ENCODE measurements at places on chromosomes 2 and 18.

DNA sequence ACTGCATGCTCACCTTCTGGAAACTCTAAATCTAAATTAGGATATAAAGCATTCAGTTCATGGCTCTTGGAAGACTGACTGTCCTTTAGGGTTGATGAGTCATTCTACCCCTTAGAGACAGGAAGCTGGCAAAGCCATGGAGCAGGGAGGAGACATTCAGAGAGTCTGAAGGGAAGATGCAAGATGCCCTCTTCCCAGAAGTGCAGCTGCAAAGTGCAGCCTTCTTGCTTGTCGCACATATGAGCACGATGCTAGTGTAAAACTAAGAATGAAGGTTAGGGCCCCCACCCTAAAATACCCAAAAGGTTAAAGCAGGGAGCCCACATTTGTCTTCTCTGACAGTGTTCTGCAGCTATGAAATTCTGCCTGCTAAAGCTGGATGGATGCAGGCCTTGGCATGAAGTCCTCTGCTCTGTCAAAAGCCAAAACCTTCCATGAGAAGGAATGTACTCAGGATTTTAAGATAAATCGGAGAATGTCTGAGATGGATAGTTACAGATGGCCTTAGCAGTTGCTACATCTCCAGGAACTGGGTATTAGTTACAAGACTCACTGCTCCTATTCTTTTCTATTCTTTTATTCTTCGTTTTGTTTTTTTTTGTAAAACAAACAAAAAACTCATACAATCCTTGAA is 89.7 kb downstream of the POLE4 start:
- no peak for DNase-seq

DNA sequence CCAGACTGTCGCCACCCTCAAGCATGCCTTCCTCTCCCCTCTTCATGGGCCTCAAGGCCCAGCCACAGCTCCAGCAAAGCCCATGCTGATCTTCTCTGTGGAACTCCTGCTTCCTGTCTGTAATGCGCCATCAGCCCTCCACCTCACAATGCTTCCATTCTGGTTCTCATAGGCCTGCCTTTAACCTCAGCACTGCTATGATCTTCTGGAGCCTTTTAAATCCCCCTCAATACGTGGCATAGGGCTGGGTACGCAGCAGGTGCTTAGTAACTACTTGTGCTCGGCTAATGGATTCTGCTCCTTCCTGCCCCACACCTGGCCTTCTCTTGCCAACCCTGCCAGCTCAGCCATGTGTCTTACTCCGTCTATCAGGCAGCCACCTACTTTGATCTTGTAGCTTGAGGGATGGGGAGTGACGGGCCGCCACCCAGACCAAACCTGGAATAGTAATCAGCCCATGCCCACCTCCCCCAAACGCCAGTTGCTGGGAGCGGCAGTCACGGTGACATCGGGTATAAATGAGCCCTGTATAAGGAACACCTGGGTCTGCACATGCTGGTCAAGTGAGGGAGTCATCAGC is 106.7 kb upstream of the MCFD2 start:
- DNase-seq = no peak

GRCh38 chr2:7024261-7024660 is 107.0 kb downstream of the RNF144A start:
- DNase-seq = no peak

- DNase-seq = no peak
These were observed 18.1 kb downstream of the EPAS1 start for GRCh38 chr2:46315103-46315890.

- no peak for DNase-seq
These were observed 105.0 kb downstream of the PXDN start for GRCh38 chr2:1639086-1639858.

- no peak for DNase-seq
These were observed 156.5 kb downstream of the NAPG start for GRCh38 chr18:10682368-10682714.

DNA sequence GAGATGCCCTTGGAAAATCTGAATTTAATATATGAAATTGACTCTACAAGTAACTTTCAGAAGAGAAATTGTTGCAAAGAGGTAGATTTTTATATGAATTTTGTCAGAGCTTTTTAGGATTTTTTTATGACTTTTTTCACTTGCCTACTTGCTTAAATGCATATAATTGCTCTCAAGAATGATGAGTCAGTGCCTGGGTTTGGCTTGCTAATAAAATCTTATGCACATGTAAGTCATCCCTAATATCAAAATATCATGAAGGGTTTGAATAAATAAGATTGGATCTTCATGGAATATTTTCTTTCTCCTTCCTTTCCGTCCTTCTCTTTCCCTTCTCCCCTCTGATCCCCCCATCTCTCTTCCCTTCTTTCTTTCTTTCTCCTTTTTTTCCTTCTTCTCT is 354.1 kb downstream of the TXNL1 start:
- no peak for DNase-seq

GRCh38 chr2:45869165-45869501 is 217.7 kb downstream of the PRKCE start:
- no peak for DNase-seq

DNA sequence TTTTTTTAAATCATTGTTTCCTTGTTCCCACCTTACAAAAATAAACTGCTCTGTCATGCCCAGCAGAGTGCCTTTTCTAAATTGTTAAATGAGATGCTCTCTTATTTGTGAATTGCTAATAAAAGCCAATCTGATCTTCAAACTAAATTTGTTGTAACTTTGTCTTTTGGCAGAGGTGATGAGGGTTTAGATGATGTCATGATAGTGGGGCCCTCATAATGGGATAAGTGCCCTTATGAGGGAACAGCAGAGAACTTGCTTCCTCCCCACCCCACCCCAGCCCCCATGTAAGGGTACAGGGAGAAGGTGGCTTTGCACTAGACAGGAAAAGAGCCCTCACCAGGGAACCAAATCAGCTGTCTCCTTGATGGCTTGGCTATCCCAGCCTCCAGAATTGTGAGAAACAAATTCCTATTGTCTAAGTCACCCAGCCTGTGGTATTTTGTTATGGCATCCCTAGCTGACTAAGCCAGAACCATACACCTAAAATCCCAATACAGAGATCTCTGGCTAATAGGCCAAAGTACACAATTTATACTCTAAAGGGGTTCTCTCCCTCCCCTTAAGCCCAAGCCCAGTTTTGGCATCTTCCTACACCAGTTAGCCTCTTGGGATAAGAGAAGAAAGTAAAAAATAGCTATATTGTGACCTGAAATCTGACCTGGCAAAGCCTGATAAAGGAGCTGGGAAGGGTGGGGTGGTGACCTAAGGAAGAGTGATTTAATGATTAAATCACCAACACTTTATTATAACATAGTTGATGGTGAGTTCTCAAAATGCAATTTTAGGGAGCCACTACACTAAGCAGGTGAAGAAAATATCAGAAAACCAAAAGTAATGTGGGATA is 40.3 kb upstream of the HNRNPA3 start:
- no peak for DNase-seq

- DNase-seq = no peak
These were observed 12.9 kb downstream of the ADAM23 start for GRCh38 chr2:206456078-206456754.

DNA sequence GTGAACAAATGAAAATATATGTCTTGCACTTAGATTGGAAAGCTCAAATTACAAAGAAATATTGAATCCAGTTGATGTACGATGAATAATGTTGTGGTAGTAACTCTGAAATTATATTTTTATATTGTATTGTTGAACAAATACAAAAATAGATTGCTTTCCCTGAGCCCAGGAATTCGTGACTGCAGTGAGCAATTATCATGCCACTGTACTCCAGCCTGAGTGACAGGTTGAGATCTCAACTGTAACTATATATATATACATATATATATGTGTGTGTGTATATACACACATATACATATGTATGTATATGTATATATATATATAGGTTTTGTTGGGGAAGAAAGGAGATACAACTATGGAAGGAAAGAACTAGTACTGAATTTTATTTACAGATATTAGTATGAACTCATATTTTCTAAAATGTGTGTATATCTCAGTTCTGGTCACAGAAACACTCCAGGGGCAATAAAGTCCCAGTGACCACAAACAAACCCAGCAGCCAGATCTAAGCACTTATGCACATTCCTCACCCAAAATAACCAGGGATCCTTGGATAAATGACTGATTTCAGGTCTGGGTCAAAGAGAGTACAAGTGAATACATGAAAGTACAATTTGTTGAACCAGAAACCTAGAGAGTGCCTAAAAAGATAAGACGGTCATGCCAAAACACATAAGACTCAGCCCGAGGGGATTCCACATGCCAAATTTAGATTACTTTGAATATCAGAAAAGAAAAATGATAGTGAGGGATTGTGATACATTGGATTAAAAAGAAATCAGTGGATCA is 146.3 kb downstream of the TMX3 start:
- no peak for DNase-seq

DNA sequence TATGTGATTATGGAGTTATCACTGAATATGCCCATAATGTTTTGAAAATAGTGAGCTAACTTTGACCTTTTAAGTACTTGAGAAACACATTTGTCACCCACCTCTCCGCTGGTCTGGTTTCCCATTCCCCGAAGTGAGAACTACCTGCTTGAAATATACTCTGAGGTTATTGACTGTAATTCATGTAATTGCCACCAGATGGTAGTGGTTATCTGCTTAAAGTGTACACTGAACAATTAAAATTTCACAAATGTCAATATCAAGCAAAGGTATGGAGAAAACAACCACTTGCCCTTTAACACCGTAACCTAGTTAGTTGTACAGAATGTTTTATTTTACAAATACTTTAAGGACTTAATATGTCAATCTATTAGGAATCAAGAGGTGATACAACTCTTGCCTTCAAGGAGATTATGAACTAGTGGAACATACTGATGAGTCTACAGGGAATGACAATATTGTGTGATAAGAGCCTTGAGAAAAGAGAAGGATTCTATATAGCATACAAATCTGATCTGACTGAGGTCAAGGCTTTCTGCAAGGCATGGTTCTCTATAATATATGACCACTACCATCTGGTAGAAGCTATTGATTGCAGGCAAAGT is 316.8 kb upstream of the KCNH7 start:
- DNase-seq = no peak

DNA sequence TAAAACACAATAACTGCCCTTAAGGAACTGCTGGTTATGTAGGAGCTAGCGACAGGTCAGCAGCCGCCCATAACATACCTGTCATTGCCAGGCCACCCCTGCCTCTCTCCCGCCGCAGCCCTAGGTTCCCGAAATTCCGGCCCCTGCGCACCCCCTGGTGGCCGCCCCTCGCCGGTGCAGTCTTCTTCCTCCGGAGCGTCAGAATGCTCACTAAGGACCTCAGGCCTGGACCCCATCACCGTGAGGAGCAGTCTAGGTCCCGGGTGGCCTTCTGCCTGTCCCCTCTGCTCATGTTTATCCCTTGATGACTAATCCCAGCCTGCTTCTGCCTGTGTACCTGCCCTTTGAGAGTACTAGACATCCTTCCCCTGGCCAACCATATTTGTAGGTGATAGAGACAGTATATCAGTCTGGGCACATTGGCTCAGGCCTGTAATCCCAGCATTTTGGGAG is 115.7 kb upstream of the SLC1A4 start:
- no peak for DNase-seq
